ENCODE measurements at places on chromosomes 1 and 21.

DNA sequence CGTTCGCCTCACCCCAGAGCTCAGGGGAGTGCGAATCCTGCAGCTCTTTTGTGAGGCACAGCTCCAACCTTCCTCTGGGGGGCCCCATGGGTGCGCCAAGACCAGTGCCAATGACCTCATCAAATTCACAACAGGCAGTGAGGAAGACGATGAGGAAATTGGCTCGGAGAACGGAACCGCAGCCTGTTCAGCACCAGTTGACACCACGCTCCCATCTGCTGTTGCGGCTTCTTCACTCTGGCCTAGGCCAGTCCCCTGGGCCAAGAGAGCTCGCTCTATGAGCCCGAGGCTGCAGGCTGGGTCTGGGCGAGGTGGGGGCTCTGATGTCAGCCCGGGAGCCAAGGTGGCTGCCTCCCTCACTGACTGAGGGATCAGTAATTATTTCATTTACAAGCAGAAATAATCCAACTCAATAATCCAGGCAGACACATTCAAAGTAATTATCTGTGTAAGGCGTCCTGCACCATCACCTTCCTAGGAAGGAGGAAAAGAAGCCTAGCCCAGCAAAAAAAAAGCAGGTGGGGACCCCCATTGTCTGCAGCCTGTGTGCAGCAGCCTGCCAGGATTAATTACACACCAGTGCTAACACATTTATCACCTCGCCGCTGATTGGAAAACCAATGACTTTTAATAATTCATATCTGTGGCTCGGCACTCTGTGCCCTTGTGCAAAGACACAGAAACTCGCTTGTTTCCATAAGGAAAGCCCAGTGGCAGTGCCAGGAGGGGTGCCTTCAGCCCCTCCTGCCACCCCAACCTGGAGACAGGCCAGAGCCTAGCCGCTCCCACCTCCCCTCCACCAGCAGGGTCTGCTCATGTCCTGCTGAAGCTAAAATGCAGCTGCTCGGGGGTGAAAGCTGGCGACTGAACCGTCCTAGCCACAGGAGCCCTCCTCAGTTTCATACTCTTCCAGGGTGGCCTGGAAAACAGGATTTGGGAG, 1.9 kb downstream of the PLEKHA6 start:
- no peak for DNase-seq

- DNase-seq = no peak
Measured at GRCh38 chr1:173405281-173405680, 71.9 kb upstream of the PRDX6 start.

DNA sequence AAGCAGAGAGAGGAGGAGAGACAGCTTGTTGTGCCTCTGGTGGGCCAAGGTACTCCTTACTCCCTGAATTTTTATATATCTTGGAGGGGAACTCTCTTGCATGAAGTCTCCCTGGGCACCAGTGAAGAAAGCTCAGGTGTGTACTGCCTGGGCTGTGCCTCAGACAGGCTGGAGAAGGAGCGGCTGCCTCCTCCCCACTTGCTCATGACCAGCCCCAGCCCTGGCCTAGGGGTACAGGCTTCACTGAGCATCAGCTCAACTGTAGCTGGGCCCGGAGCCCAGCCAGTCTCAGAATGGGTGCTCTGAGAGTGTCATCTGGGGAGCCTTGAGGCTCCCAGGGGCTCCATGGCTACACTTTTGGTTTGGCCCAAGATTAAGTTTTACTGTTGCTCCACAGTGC, 44.8 kb upstream of the TENT5C start:
- no peak for DNase-seq

GRCh38 chr1:75794382-75794781, 2.3 kb upstream of the MSH4 start:
- DNase-seq = no peak

DNA sequence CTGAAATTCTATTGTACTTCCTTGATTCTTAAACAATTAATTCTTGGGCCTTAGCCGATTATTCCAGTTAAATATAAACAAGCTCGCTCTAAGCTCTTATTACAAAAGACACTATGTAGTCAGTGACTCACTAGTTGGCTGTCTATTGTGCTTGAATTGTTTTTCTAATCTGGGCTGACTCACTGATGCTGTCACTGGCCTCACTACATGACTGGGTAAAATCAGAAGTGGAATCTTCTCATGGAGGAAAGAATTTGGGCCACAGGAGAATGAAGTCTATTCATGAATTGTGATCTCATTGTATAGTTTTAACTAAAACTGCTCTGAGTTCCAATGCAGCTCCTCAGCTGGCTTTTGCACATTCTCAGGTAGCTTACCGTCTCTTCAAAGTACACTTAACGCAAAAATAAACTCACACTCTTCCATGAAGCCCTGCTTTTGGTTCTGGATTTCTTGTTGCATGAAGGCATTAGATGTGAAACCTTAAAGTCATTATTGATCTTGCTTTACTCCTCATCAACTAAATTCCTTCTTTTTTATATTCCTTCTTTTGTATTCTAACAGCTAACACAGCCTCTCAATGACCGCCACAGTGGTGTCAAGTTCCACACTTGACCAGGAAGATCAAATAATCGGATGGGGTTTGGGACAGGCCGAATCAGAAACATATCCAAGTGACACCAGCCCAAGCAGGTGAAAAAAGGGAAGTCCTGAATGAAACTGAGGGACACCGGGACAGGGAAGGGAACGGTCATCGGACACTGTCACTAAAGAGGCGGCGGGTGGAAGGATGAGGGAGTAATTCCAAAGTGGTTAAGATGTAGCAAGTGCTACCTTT, 80.9 kb upstream of the LBR start:
- no peak for DNase-seq

- DNase-seq = no peak
Measured at GRCh38 chr1:42221456-42221855, 56.9 kb upstream of the GUCA2A start.

- DNase-seq = no peak
Measured at GRCh38 chr1:67839826-67840225, 6.6 kb upstream of the GNG12 start.

GRCh38 chr1:74531796-74532195, 19.4 kb upstream of the LRRC53 start:
- DNase-seq = no peak

- DNase-seq = no peak
Measured at GRCh38 chr1:9376430-9376829, 83.7 kb downstream of the SPSB1 start.

DNA sequence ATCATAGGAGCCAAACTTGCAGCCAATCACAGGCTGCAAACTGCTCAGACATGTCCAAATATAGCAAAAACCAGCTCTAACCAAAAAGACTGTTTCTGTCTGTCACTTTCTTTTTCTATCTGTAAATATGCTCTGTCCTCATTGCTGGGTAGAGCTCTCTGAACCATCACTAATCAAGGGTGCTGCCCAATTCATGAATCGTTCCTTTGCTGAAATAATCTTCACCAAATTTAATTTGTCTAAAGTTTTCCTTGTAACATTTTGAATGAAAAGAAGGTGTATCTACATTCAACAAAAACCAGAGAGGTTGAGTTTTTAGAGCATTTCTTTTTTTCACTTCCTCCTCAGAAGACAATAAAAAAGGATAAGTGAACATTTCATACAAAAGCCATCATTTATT, 1221.7 kb upstream of the ADGRL2 start:
- DNase-seq = no peak

- DNase-seq = no peak
Measured at GRCh38 chr21:29033301-29033700, 8.8 kb downstream of the USP16 start.

DNA sequence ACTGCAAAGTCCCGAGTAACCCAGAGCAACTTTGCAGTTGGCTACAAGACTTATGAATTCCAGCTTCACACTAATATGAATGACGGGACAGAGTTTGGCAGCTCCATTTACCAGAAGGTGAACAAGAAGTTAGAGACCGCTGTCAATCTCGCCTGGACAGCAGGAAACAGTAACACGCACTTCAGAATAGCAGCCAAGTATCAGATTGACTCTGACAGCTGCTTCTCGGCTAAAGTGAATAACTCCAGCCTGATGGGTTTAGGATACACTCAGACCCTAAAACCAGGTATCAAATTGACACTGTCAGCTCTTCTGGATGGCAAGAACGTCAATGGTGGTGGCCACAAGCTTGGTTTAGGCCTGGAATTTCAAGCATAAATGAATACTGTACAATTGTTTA, 66.8 kb downstream of the ACBD6 start:
- DNase-seq = no peak

DNA sequence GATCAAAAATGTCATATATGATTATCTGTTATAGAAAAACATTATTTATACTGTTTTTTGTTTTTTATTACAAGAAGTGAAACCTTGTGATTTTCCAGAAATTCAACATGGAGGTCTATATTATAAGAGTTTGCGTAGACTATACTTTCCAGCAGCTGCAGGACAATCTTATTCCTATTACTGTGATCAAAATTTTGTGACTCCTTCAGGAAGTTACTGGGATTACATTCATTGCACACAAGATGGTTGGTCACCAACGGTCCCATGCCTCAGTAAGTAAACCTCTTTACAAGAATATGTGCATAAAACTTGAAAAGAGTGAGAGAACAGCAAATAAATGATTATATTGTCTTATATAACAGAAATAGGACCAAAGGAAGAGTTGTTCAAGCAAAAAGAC, 14.5 kb downstream of the CFHR4 start:
- no peak for DNase-seq

GRCh38 chr1:25338188-25338981, at the start of gene TMEM50A:
TSS of gene TMEM50A (plus strand) at chr1:25338334. CDS start at chr1:25340487, 2,153 bp downstream.
- DNase-seq = peak; percentile 90

GRCh38 chr1:151314137-151314875, 12.9 kb downstream of the PI4KB start:
- no peak for DNase-seq

- no peak for DNase-seq
Measured at GRCh38 chr1:243293941-243294722, 38.3 kb downstream of the SDCCAG8 start.

GRCh38 chr1:192626366-192627179, 9.4 kb upstream of the RGS13 start:
- DNase-seq = no peak

DNA sequence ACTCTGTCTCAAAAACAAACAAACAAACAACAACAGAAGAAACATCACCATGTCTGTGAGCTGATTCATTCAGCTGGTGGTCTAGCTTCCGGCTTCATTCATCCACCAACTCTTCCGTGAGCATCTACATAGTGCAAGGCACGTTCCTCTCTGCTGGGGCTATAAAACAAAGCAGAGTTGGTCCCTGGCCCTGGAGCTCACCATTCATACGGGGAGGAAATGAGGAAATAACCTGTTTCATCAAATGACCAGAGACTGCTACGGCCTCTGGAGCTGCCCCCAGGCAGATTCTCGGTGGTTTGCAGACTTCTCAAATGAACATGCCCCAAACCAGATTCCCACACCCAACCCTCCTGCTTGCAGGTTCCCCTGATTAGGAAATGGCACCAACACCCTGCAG, 41.0 kb upstream of the ID3 start:
- DNase-seq = no peak

- no peak for DNase-seq
Measured at GRCh38 chr1:64043976-64044375, 159.4 kb upstream of the UBE2U start.

DNA sequence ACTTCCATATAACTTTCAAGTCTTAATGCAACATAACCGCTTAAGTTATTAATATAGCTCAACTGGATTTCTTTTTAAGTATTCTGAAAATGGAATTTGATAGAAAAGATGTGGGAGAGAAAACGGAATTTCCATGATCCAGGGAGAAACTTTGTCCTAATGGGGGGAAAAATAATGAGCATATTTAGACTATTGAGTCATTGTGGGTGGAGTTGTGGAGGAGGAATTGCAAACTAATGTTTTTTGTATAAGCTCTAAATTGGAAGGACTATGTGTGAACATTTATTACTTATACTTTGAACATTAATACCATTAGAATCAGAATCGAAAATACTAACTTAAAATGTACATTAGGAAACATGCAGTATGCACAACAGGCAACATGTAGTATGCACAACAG, 159.9 kb upstream of the NEGR1 start:
- no peak for DNase-seq

GRCh38 chr1:177969825-177970371, at the start of gene SEC16B:
TSS of gene SEC16B (minus strand) at chr1:177970058. CDS start at chr1:177967981, 2,077 bp downstream.
- DNase-seq = no peak

DNA sequence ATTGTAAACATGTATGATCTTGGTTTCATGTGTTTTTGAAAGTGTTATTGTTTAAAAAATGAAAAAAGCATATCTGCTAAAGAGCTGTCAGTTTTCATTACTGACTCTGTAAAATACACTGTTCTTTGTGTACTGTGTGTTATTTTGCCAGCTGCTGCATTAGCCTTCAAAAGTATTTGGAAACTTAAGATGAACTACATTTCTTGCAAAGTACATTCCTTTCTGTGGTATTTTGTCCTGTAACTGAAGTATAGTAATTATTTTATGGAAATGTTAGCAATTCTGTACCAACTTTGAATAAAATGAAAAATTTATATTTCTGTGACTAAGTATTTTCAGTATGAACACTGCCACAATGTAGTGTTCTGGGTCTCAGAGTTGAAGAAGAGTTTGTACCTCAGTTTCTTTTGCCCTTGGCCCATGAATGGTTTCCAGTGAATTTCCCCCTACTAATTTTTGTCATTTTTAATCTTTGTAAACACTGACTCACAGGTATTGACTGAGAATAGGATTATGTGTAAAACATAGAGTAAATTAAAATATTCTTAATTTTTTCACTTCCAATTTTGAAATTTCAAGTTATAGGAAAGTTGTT, 32.7 kb downstream of the MRPS6 start:
- no peak for DNase-seq

DNA sequence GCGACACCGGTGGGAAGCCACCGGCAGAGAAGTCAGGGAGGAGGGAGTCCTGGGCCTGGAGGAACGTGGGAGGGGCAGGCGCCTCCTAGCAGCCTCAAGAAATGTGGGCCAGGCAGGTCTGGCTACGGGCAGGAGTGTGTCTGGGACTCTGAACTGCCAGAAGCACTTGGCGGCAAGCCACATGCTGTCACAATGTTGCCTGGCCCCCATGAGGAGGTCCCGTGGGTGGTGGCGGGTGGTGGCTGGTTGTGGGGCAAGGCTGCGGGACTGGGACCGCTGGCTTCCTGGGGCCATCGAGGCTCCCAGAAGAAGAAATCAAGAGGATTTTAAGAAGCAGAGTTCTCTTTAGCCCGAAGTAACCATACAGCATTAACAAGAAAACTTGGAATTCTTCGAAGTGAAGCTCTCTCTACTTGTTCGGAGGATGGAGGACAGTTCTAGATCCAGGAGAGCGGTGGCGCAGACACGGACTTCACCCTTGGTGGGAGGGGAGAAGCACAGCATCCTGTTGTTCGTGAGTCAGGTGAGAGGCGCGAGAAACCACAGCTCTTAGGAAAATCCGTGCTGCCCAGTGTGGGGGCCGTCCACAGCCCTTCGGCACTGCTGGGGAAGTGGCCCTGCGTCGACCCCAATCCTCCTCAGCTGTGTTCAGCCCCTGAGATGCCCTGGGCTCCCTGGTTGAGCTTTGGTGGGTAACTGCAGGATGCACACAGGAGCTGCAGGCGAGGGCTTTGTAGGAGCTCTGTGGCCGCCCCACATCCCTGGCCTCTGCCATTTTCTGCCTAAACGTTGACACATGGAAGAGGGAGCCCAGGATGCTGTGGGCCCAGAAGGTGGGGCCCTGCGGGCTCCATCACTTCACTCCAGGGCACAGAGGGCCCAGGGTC, 12.4 kb downstream of the SKI start:
- DNase-seq = peak; percentile 63

GRCh38 chr1:184836141-184836540, 81.5 kb upstream of the EDEM3 start:
- no peak for DNase-seq

GRCh38 chr1:221418346-221418745, 323.5 kb downstream of the DUSP10 start:
- no peak for DNase-seq
